ENCODE measurements at places on chromosomes 5 and 9. TPM values are rescaled to one million over a fixed set of nuclear protein-coding genes. Genes with fewer than 3 reads are reported as not detected.

GRXCR2 gene
- total RNA-seq = not detected

ACSL6 gene
- total RNA-seq = 7.0 TPM

- peak overlapping the region; percentile 37 for H3K27ac ChIP-seq
- no peaks in the 10 kb centered on the region for H3K27me3 ChIP-seq
- H3K4me3 ChIP-seq = no peak overlapping the region
- peaks cover 48% of the 10 kb centered on the region for H3K36me3 ChIP-seq
Observed at GRCh38 chr5:35745660-35746059, 111.0 kb upstream of the IL7R start.

DNA sequence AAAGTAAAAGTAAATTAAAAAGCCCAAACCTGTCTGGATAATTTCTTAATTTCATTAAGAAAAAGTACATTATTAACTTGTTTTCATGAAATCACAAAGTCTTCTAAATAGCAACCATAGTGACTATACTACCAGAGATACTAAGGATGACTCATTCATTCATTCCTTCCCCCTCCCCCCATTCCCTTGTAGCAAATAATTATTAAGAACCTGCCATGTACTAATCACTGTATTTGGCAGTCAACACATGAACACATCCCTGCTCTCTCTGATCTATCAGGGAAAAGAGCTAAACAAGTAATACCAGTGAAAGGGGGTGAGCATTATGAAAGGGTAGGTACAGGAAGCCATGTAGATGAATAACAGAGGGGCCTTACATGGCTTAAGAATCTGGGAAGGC, 203.9 kb downstream of the CWC27 start:
- peaks cover 18% of the 10 kb centered on the region for H3K36me3 ChIP-seq
- DNase-seq = no peak
- H3K4me1 ChIP-seq = no peaks in the 10 kb centered on the region
- no peaks in the 10 kb centered on the region for H3K27me3 ChIP-seq
- no peak overlapping the region for H3K27ac ChIP-seq

GRCh38 chr9:36450110-36450732, 50.2 kb upstream of the RNF38 start:
- H3K4me1 ChIP-seq = peaks cover 18% of the 10 kb centered on the region
- no peaks in the 10 kb centered on the region for H3K27me3 ChIP-seq
- DNase-seq = peak; percentile 44

- H3K4me1 ChIP-seq = peaks cover 12% of the 10 kb centered on the region
- H3K36me3 ChIP-seq = no peaks in the 10 kb centered on the region
- no peak for DNase-seq
- H3K27me3 ChIP-seq = peaks cover 76% of the 10 kb centered on the region
Observed at GRCh38 chr5:54874337-54875021, 110.9 kb downstream of the ESM1 start.

GRCh38 chr9:129664746-129665388, 580 bp upstream of the PRRX2 start:
- H3K27me3 ChIP-seq = peaks cover 35% of the 10 kb centered on the region
- H3K4me3 ChIP-seq = peak overlapping the region; percentile 66
- H3K36me3 ChIP-seq = no peaks in the 10 kb centered on the region
- H3K4me1 ChIP-seq = peaks cover 6% of the 10 kb centered on the region
- DNase-seq = no peak

- H3K27ac ChIP-seq = no peak overlapping the region
- no peaks in the 10 kb centered on the region for H3K27me3 ChIP-seq
- peaks cover 64% of the 10 kb centered on the region for H3K36me3 ChIP-seq
- H3K4me1 ChIP-seq = no peaks in the 10 kb centered on the region
- H3K4me3 ChIP-seq = no peak overlapping the region
Observed at GRCh38 chr9:91328186-91328585, 33.5 kb downstream of the AUH start.

LOX gene
- not detected for total RNA-seq

- H3K4me3 ChIP-seq = no peak overlapping the region
- H3K36me3 ChIP-seq = no peaks in the 10 kb centered on the region
- no peaks in the 10 kb centered on the region for H3K4me1 ChIP-seq
- no peak overlapping the region for H3K27ac ChIP-seq
- DNase-seq = no peak
- peaks cover 48% of the 10 kb centered on the region for H3K27me3 ChIP-seq
Observed at GRCh38 chr5:158058208-158059120, 199.5 kb upstream of the CLINT1 start.

GRCh38 chr5:126921241-126922091, 108.9 kb downstream of the MARCHF3 start:
- no peak overlapping the region for H3K4me3 ChIP-seq
- no peak for DNase-seq
- H3K4me1 ChIP-seq = no peaks in the 10 kb centered on the region

GRCh38 chr5:7372399-7372798, 23.5 kb upstream of the ADCY2 start:
- no peak for DNase-seq
- H3K4me1 ChIP-seq = no peaks in the 10 kb centered on the region
- H3K36me3 ChIP-seq = no peaks in the 10 kb centered on the region
- no peak overlapping the region for H3K27ac ChIP-seq
- no peak overlapping the region for H3K4me3 ChIP-seq
- H3K27me3 ChIP-seq = no peaks in the 10 kb centered on the region

DNA sequence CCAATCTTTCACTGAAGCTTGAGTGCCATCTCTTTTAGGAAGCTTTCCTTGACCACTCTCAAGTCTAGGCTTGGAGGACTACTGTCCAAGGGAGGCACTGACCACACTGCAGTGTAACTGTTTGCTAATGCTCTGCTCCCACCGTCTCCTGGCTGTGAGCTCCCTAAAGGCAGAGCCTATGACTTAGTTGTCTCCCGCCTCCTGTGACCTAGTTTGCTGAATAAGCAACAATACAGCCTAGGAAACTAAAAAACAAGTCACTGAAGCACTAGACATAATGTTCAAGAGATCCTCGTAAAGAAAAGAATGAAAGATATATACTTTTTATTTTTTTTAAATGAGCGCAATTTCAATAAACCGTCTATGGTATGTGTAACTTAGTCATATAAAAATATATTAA, 31.4 kb downstream of the LIX1 start:
- DNase-seq = no peak
- no peak overlapping the region for H3K4me3 ChIP-seq
- H3K27me3 ChIP-seq = peaks cover 6% of the 10 kb centered on the region
- H3K4me1 ChIP-seq = no peaks in the 10 kb centered on the region
- no peak overlapping the region for H3K27ac ChIP-seq

DNA sequence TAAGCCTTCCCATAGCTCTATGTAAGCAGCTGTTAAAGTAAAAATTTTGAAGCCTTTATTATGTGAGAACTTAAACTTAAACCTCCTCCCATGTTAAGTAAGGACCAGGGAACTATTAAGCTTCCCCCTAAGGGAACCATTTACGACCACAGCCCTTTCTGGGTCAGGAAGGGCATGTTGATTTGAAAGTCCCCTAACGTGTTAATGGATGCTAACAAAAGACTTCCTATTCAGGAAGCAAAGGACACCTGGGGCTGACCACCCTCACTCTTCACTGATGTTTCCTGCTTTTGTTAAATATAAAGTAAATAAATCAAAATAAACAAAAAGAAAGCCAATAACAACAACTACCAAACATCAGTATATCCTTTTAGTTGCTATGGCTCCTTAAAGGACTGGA, 170.6 kb upstream of the RFX3 start:
- DNase-seq = no peak
- no peaks in the 10 kb centered on the region for H3K36me3 ChIP-seq
- no peaks in the 10 kb centered on the region for H3K4me1 ChIP-seq
- H3K4me3 ChIP-seq = no peak overlapping the region
- no peak overlapping the region for H3K27ac ChIP-seq

GRCh38 chr5:178931846-178932760, 8.9 kb upstream of the ZNF454 start:
- H3K27me3 ChIP-seq = no peaks in the 10 kb centered on the region
- DNase-seq = no peak
- no peak overlapping the region for H3K4me3 ChIP-seq
- H3K4me1 ChIP-seq = no peaks in the 10 kb centered on the region

AOPEP gene
- total RNA-seq = 13.7 TPM

DNA sequence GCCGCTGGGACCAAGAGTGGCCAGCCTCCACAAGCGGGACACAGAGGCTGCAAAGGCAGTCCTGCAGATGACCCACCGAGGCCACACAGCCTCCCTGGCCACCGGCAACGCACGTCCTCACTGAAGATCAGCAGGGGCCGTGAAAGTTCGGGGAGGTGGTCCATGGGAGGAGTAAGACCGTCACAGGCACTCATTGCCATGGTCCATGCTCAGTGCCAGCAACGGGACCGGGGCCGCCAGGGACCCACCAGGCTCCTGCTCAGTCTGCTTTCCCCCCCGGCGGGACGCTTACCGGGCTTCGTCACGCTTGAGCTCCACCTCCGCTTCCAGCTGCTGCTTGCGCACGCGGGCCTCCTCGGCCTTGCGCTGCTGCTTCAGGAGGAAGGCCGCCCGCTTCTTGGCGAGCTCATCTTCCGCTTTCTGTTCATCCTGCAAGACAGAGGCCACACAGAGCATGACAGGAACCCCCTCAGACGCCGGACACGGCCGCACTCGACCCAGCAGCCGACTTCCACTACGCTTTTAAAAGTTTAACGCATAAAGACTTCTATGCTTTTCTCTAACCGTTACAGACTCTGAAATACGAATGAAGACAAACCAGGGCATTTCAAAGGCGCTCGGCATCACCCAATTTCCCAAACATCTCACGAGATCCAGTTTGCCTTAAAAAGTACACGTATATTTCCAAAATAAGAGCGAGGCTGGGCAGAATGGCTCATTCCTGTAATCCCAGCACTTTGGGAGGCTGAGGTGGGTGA, 88.4 kb downstream of the CAMSAP1 start:
- H3K27me3 ChIP-seq = no peaks in the 10 kb centered on the region
- H3K4me3 ChIP-seq = no peak overlapping the region
- peaks cover 8% of the 10 kb centered on the region for H3K4me1 ChIP-seq
- H3K36me3 ChIP-seq = peaks cover 12% of the 10 kb centered on the region

PLAC8L1 gene
- 0.50 TPM for total RNA-seq

- no peaks in the 10 kb centered on the region for H3K36me3 ChIP-seq
- no peaks in the 10 kb centered on the region for H3K4me1 ChIP-seq
- no peak for DNase-seq
- H3K4me3 ChIP-seq = no peak overlapping the region
Observed at GRCh38 chr9:86856259-86856658, 91.0 kb downstream of the GAS1 start.

GRCh38 chr5:1035421-1036405, 27.1 kb downstream of the NKD2 start:
- no peak overlapping the region for H3K27ac ChIP-seq
- no peaks in the 10 kb centered on the region for H3K4me1 ChIP-seq
- no peaks in the 10 kb centered on the region for H3K27me3 ChIP-seq
- H3K36me3 ChIP-seq = no peaks in the 10 kb centered on the region
- DNase-seq = no peak

- no peaks in the 10 kb centered on the region for H3K36me3 ChIP-seq
- no peak for DNase-seq
- H3K27me3 ChIP-seq = peaks cover 17% of the 10 kb centered on the region
- H3K4me3 ChIP-seq = no peak overlapping the region
- H3K27ac ChIP-seq = no peak overlapping the region
Observed at GRCh38 chr5:79831381-79832309, 142.0 kb downstream of the CMYA5 start.

GRCh38 chr9:82128011-82128696, 139.6 kb downstream of the SPATA31D1 start:
- H3K4me3 ChIP-seq = no peak overlapping the region
- no peaks in the 10 kb centered on the region for H3K4me1 ChIP-seq
- H3K36me3 ChIP-seq = no peaks in the 10 kb centered on the region
- H3K27ac ChIP-seq = no peak overlapping the region
- no peaks in the 10 kb centered on the region for H3K27me3 ChIP-seq

DNA sequence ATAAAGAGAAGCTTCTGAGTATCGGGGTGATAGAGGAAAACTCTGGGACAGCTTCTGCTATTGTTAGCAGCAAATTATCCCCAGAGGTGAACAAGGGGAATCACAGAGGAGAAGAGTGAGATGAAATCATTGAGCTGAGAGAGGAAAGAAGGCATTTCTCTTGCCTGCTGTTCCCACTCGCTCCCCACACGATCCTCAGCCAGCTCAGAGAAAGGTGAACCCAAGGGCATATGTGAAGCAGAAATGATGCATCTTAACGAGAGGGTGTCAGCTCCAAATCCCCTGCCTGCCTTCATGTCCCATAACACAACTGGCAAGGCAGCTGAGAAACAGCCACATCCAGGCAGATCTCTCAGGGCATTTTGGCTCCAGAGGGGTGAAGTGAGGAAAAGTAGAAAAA, 111.6 kb downstream of the BRINP1 start:
- no peaks in the 10 kb centered on the region for H3K27me3 ChIP-seq
- H3K36me3 ChIP-seq = no peaks in the 10 kb centered on the region
- no peaks in the 10 kb centered on the region for H3K4me1 ChIP-seq
- no peak overlapping the region for H3K27ac ChIP-seq
- DNase-seq = no peak
- H3K4me3 ChIP-seq = no peak overlapping the region

DNA sequence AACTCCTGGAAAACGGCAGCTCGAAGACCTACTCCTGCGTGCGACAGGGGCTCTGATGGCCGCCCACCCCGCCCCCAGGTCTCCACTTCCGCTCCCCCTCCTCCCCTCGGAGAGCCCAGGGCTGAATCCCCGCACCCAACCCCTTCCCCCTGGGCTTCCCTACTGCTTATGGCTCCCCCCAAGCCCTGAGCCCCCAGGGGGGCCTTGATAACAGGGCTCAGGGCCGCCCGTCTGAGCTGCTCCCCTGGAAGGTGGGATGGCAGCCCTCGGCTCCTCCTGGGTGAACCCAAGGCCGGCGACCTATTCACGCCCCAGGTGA, 30.4 kb downstream of the GLT6D1 start:
- no peak overlapping the region for H3K27ac ChIP-seq
- peak; percentile 11 for DNase-seq
- no peaks in the 10 kb centered on the region for H3K27me3 ChIP-seq
- H3K36me3 ChIP-seq = no peaks in the 10 kb centered on the region

- no peaks in the 10 kb centered on the region for H3K27me3 ChIP-seq
- H3K4me3 ChIP-seq = no peak overlapping the region
- H3K36me3 ChIP-seq = no peaks in the 10 kb centered on the region
Observed at GRCh38 chr5:167629634-167630033, 661.8 kb upstream of the WWC1 start.

GRCh38 chr9:110093417-110093816, 114.5 kb downstream of the C9orf152 start:
- no peak overlapping the region for H3K4me3 ChIP-seq
- no peak for DNase-seq
- H3K27ac ChIP-seq = no peak overlapping the region

ADCY2 gene
- total RNA-seq = not detected

- H3K36me3 ChIP-seq = no peaks in the 10 kb centered on the region
- no peak for DNase-seq
- peaks cover 43% of the 10 kb centered on the region for H3K4me1 ChIP-seq
- no peak overlapping the region for H3K4me3 ChIP-seq
- no peak overlapping the region for H3K27ac ChIP-seq
- H3K27me3 ChIP-seq = no peaks in the 10 kb centered on the region
Observed at GRCh38 chr5:170306381-170306831, 8.8 kb upstream of the LCP2 start.

- no peak overlapping the region for H3K27ac ChIP-seq
- no peaks in the 10 kb centered on the region for H3K36me3 ChIP-seq
- peaks cover 17% of the 10 kb centered on the region for H3K4me1 ChIP-seq
- no peak overlapping the region for H3K4me3 ChIP-seq
Observed at GRCh38 chr5:149037817-149038216, 25.0 kb downstream of the SH3TC2 start.

C9orf50 gene
- not detected for total RNA-seq

Measured in activated CD8-positive, alpha-beta memory T cell treated with anti-CD3 and anti-CD28 coated beads, Interleukin-2, amount 10 ng/mL, durations not matched to agents 7 days and 5 days (primary cell).